Uterus (tissue), 4 donors: ENCODE measurements at places on chromosomes 3 and 15. TPM values are rescaled to one million over a fixed set of nuclear protein-coding genes. Genes with fewer than 3 reads are reported as not detected.

- DNase-seq = no peak
These were observed 88.1 kb downstream of the SRGAP3 start for GRCh38 chr3:9161298-9161697.

- no peak for DNase-seq
These were observed 87.9 kb downstream of the CHST2 start for GRCh38 chr3:143207338-143207961.

GRCh38 chr15:98778960-98779359 is 130.6 kb downstream of the IGF1R start:
- DNase-seq = no peak

GRCh38 chr3:24674261-24674660 is 179.6 kb upstream of the THRB start:
- no peak for DNase-seq

Gene TEX55
- total RNA-seq = not detected

Gene RAD51
- total RNA-seq = 0.51 TPM
